Large intestine (tissue), 12 donors: ENCODE measurements at places on chromosomes 5 and 9. TPM values are rescaled to one million over a fixed set of nuclear protein-coding genes. Genes with fewer than 3 reads are reported as not detected.
A peak's percentile ranks its signal among the peaks of the same experiment; 100 is the strongest.

GDA gene
- polyA plus RNA-seq: 97.2 TPM

DNA sequence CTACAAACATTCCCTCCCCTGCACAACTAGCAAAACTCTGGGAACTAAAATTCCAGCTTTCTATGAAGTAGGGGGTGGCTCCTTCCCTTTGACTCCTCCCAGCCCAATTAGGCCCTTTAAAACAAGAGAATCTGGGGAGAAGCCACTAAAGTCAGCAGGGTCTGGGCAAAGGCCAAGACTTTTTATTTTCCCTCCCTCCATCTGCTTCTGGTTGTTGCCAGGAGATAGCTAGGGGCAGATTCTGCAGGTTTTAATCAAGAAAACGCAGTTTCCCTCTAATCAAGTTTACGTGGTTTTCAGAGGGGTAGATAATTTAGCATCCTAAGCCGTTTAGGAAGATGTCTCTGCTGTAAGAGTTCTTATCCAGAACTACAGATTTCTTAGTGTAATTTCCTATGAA is 114.5 kb upstream of the CDH6 start:
- H3K4me3 ChIP-seq: no peak overlapping the region
- H3K27me3 ChIP-seq: no peaks in the 10 kb centered on the region
- no peaks in the 10 kb centered on the region for H3K4me1 ChIP-seq
- no peak overlapping the region for H3K27ac ChIP-seq
- H3K36me3 ChIP-seq: no peaks in the 10 kb centered on the region
- DNase-seq: peak; percentile 5

- no peak for DNase-seq
- H3K27me3 ChIP-seq: peaks cover 25% of the 10 kb centered on the region
- no peak overlapping the region for H3K4me3 ChIP-seq
These were observed 13.9 kb upstream of the ENHO start for GRCh38 chr9:34536685-34537084.

GRCh38 chr9:112841261-112841660 is 49.4 kb downstream of the SLC46A2 start:
- H3K4me3 ChIP-seq: no peak overlapping the region
- H3K27me3 ChIP-seq: no peaks in the 10 kb centered on the region
- H3K36me3 ChIP-seq: peaks cover 17% of the 10 kb centered on the region
- DNase-seq: no peak
- H3K4me1 ChIP-seq: peaks cover 8% of the 10 kb centered on the region

DNA sequence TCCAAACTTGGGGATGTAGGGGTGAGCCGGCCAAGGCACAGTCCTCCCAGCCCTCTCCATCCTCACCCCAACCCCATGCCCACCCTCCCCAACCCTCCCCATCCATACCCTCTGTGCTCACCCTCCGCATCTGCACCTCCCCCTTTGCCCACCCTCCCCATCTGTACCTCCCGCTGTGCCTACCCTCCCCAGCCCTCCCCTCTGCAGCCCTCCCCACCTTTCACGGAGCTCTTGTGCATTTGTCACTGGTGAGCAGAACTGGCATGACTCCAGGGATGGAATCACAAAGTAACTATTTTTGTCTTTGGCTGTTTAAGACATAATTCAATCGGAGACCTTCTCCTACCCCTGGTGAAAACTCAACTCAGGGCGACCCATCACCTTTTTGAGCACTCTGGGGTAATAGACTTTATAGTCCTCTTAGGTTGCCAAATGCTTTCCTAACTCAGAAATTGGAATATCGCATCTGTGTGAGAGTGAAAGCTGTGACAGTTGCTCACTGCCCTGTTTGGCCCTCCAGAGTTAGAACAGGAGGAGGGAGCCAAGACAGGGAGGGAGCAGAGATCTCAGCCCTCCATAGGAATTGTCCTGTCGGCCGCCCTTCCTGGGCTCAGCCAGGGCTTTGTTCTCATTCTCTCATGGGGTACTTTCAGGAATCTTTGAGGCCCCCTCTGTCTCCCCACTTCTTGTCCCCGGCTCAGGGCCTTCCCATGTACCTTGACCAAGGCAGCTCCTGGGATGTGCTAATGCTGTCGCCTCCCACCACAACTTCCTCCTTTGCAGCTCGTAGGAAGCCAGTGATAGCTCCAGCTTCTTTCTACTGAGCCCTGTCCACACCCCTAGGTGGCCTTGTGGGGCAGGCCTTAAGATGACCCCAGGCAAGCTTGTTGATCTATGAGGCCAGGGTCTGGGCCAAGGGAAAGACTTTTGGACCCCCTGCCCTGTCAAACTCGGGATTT is 36.2 kb downstream of the OTULIN start:
- no peaks in the 10 kb centered on the region for H3K27me3 ChIP-seq
- peaks cover 69% of the 10 kb centered on the region for H3K36me3 ChIP-seq
- H3K4me3 ChIP-seq: no peak overlapping the region
- no peak for DNase-seq
- no peaks in the 10 kb centered on the region for H3K4me1 ChIP-seq
- H3K27ac ChIP-seq: no peak overlapping the region

DNA sequence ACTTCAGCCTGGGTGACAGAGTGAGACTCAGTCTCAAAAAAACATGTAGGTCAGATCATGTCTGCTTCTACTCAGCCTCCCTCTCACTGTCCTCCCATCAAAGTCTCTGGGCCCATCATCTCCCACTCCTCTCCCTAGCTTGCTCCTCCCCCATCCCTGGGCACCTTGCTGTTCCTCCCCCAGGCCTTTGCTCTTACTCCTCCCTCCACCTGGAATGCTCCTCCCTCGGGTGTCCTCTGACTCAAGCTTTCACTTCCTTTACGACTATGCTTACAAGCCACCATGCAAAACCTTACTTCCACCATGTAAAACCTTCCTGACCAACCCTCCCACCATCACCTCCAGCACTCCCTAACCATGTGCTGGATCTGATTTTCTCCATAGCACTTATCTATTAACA is 51.5 kb downstream of the MTMR12 start:
- H3K36me3 ChIP-seq: peaks cover 74% of the 10 kb centered on the region
- no peak for DNase-seq
- H3K4me3 ChIP-seq: no peak overlapping the region
- H3K27me3 ChIP-seq: no peaks in the 10 kb centered on the region
- no peak overlapping the region for H3K27ac ChIP-seq

PCDHA9 gene
- 0.24 TPM for polyA plus RNA-seq

PDE8B gene
- polyA plus RNA-seq: 4.0 TPM

DNA sequence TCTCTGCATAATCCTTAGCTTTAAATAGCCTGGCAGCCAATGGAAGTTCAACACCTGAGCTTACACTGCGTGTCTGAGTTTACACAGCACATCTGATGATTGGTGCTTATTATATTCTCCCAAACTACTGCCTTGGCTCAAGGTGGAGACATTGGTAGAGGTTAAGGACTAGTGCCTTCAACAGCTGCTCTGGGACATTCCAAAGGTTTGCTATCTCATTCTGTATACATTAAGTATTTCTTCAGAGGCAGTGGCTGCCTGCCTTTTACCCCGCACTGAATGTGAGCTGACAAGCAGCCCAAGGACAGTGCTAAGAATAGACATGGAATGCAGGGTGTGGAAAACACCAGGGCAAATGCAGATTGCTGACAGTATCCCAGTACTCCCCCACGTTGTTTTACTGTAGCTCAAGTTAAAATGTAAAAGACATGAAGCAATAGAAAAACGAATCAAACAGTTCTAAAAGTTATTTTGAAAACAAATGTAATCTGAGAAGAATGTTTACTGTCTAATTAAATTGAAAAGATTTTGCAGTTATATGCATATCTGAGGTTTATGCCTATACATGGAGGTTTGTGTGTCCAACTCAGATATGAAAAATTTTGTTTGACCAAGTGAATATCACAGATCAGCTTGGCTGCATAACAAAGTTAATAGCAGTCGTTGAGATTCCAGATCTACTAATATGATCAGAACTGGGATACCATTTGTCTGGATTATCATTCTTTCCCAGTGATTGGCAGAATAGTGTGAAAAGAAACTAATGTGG is 1.8 kb downstream of the HSPB3 start:
- H3K36me3 ChIP-seq: no peaks in the 10 kb centered on the region
- H3K4me3 ChIP-seq: no peak overlapping the region
- peak; percentile 90 for DNase-seq
- H3K27me3 ChIP-seq: no peaks in the 10 kb centered on the region

DNA sequence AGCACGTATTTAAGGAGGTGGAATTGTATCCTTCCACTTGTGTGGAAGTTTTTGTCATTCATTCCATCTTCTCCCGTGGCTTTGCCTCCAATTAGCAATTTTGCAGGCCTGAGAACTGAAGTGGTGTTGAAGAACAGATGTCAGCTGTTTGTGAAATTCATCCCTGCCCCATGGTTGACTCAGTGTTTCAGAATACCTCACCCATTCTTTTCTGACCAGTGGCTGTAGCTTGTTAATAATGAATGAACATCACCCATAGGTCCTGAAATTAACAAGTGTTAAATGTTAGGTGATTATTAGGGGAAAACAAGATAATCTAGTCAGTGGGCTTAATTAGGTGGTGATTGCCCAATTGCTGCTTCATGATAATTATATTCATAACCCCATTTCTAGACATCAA is 11.7 kb downstream of the ZNF462 start:
- H3K4me1 ChIP-seq: peaks cover 13% of the 10 kb centered on the region
- H3K27me3 ChIP-seq: no peaks in the 10 kb centered on the region
- no peak for DNase-seq
- no peak overlapping the region for H3K27ac ChIP-seq
- H3K4me3 ChIP-seq: no peak overlapping the region

GRCh38 chr5:108898707-108899106 is 151.0 kb downstream of the FER start:
- H3K4me1 ChIP-seq: no peaks in the 10 kb centered on the region
- no peak overlapping the region for H3K4me3 ChIP-seq
- no peak for DNase-seq
- H3K36me3 ChIP-seq: no peaks in the 10 kb centered on the region
- H3K27me3 ChIP-seq: no peaks in the 10 kb centered on the region

SPINK14 gene
- polyA plus RNA-seq: not detected

- H3K27me3 ChIP-seq: no peaks in the 10 kb centered on the region
- H3K27ac ChIP-seq: peak overlapping the region; percentile 76
- H3K36me3 ChIP-seq: no peaks in the 10 kb centered on the region
- peak; percentile 92 for DNase-seq
- peak overlapping the region; percentile 21 for H3K4me3 ChIP-seq
- H3K4me1 ChIP-seq: peaks cover 14% of the 10 kb centered on the region
These were observed 32.5 kb downstream of the FAM169A start for GRCh38 chr5:74833537-74834266.

DNA sequence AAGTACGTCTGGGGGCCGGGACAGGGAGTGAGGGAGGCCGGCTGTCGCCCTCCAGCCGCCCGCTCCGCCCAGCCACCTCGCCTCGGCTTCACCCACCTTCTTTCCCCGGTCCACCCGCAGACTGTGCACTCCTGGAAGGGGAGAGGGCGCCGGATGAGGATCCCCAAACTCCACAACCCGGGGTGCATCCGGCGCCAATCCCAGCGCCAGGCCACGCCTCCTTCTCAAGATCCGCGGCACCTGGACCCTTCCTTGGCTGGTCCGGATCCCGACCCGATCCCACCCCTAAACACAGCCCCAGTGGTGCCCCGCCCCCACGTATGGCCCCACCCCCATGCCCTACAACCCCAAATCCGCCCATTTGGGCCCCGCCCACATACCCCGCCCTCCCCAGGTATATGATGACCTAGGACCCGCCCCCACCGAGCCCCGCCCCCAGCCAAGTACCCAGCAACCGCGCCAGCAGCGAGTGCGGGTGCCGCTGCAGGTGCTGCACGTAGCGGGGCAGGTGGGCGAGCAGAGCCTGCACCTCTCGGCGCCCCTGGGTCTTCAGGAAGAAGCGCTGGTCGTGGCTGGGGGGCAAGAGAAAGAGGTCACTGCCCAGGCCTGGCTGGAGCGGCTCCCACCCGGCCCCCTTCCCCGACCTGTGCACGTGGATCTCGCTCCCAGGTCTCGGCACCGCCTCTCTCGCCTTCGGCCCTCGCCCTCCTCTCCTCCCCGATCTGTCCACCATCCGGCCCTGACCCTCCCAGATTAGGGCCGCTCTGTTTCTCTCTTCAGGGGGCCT is 3.2 kb downstream of the PIP5KL1 start:
- H3K27me3 ChIP-seq: peaks cover 81% of the 10 kb centered on the region
- H3K36me3 ChIP-seq: no peaks in the 10 kb centered on the region
- H3K4me1 ChIP-seq: peaks cover 25% of the 10 kb centered on the region

- H3K4me1 ChIP-seq: no peaks in the 10 kb centered on the region
- no peak for DNase-seq
- no peak overlapping the region for H3K27ac ChIP-seq
These were observed 28.0 kb downstream of the DNAJC21 start for GRCh38 chr5:34957321-34957720.

PCDHAC2 gene
- 2.4 TPM for polyA plus RNA-seq

DNA sequence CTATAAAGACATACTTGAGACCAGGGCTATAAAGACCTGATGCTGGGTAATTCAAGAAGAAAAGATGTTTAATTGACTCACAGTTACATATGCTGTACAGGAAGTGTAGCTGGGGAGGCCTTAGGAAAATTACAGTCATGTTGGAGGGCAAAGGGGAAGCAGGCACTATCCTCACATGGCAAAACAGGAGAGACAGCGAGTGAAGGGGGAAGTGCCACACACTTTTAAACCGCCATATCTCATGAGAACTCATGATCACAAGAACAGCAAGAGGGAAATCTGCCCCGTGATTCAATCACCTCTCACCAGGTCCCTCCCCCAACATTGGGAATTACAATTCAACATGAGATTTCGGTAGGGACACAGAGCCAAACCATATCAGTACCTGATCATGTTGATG is 89.9 kb upstream of the ADAMTSL1 start:
- no peak overlapping the region for H3K27ac ChIP-seq
- no peak for DNase-seq
- H3K36me3 ChIP-seq: no peaks in the 10 kb centered on the region
- no peaks in the 10 kb centered on the region for H3K4me1 ChIP-seq
- no peaks in the 10 kb centered on the region for H3K27me3 ChIP-seq
- no peak overlapping the region for H3K4me3 ChIP-seq

GRCh38 chr9:4106760-4107143 is 193.1 kb downstream of the GLIS3 start:
- H3K27ac ChIP-seq: peak overlapping the region; percentile 82
- H3K36me3 ChIP-seq: no peaks in the 10 kb centered on the region
- DNase-seq: peak; percentile 54

ACOT12 gene
- 0.72 TPM for polyA plus RNA-seq

- H3K36me3 ChIP-seq: peaks cover 29% of the 10 kb centered on the region
- peaks cover 34% of the 10 kb centered on the region for H3K4me1 ChIP-seq
- no peak overlapping the region for H3K4me3 ChIP-seq
- no peak for DNase-seq
These were observed 40.0 kb downstream of the CXXC5 start for GRCh38 chr5:139688088-139688702.
